ENCODE measurements at places on chromosomes 6 and 20. TPM values are rescaled to one million over a fixed set of nuclear protein-coding genes. Genes with fewer than 3 reads are reported as not detected.
A peak's percentile ranks its signal among the peaks of the same experiment; 100 is the strongest.

DNA sequence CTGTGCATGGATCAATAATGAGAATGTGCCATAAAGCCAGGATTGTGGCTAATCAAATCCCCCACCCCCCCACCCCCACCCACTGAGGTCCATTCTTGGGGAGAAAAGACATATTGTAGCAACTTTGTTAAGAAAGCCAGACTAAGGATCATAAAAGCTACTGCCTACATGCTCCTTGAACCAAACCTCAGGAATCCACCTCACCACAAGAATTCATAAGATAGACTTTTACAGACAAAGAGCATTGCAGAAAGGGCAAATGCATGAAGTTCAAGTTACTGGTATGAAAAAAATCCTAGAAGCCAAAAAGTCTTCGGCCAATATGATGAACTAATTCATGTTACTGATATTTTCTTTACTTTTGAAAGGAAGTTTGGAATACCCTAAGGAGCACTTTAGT, 187.9 kb upstream of the ARID1B start:
- no peak for DNase-seq

The CCDC167 gene
- 60.3 TPM for total RNA-seq

The RAET1L gene
- not detected for total RNA-seq

GRCh38 chr6:146876271-146877151, 277.7 kb downstream of the ADGB start:
- DNase-seq, result no peak

DNA sequence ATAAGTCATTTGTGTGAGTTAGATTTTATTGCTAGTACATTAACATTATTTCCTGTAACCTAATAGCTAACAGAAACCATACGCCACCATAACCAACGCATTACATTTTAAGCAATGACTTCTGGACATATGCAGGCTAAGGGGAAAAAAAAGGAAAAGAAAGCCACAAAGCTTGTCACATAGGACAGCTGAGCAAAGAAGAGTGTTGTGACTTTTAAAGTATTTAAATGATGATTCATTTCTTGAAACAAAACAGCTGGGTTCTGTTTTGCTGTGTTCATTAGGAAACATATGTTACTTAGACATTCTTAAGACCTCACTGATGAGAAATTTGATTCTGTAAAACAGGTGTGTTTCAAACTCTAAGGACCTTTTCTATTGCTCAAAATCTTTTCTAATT, 171.4 kb downstream of the COL9A1 start:
- DNase-seq, result no peak

The ATP6V1G2 gene
- 2.1 TPM for total RNA-seq

The GLP1R gene
- 0.94 TPM for total RNA-seq

The TMC2 gene
- not detected for total RNA-seq

- no peak for DNase-seq
Observed at GRCh38 chr6:133857696-133858095, 31.2 kb upstream of the TCF21 start.

- no peak for DNase-seq
Observed at GRCh38 chr20:21812379-21812778, 106.9 kb downstream of the PAX1 start.

DNA sequence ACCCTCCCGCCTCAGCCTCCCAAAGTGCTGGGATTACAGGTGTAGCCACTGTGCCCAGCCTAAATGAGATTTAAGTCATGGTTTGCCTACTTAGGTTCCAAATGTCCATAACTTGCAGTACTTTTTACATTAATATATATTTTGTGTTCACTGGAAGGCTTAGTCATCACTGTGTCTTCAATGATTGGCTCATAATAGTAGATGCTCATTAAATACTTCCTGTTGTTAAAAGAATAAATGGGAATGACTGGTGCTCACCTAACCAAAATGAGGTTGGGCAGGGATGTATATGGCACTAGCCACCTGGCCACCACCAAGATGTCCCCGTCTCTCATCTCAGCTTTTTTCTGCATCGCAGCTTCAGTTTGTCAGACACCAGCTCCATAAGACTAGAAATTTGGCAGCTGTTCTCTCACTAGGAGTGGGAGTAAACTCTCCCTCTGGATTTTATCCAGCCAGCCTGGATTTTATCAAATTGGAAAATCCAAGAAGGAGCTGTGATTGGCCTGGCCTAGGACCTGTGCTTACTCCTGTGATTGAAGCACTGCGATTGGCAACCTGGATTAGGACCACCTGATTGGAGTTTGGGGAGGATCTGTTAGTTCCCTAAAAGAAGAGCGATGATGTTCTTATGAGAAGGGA, 1.1 kb upstream of the GLO1 start:
- DNase-seq, result no peak

- no peak for DNase-seq
Observed at GRCh38 chr6:124676033-124676432, 286.2 kb upstream of the RNF217 start.

The IYD gene
- total RNA-seq, result not detected

- DNase-seq, result no peak
Observed at GRCh38 chr6:159525445-159526025, 167.5 kb downstream of the SOD2 start.

The KIFC1 gene
- 86.0 TPM for total RNA-seq

GRCh38 chr20:59933296-59933848, at the start of gene SYCP2:
TSS of gene SYCP2 (minus strand) at chr20:59933637. CDS start at chr20:59922413, 11,224 bp downstream.
- peak; percentile 76 for DNase-seq

The OTOR gene
- not detected for total RNA-seq

DNA sequence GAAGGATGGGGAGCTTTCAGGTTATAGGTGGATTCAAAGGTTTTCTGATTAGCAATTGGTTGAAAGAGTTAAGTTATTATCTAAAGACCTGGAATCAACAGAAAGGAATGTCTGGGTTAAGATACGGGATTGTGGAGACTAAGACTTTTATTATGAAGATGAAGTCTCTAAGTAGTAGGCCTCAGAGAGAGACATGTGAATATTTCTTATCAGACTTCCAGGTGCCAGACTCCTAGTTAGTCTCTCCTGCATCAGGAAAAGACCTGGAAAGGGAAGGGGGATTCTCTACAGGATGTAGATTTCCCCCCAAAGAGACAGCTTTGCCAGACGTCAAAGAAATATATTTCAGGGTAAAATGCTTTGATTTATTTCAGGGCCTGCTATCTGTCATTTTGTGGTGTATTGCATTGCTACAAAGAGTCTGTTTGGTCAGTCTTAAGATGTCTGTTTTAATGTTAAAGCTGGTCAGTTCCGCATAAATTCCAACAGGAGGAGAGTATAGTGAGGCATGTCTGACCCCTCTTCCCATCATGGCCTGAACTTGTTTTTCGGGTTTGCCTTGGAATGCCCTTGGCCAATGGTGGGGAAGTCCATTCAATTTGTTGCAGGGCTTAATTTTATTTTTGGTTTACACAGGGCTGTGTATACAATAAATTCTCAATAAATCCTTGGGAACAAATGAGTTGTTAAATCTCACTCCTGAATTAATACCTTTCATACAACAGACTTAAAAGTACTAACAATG, 103.4 kb upstream of the RALGAPA2 start:
- no peak for DNase-seq

The TGM3 gene
- not detected for total RNA-seq

The GHRH gene
- not detected for total RNA-seq

DNA sequence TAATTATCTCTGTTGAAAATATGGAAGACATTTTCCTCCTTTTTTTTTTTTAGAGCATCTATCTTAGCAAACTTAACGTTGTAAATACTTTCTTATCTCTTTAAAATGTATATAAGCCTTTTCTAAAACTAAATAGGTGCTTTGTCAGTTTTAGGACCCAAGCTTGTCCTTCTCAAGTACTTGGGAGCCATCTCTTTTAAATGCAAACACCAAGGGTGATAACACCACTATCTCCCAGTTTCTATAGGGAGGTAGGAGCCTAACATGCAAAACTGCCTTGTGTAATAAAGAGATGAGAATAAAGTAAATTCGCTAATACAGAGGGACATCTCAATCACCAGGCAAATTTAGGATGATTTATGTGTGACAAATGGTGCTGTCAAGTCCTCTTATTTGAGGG, 157.0 kb upstream of the FAM83B start:
- no peak for DNase-seq

The MEA1 gene
- total RNA-seq, result 129 TPM

The GINS1 gene
- 32.7 TPM for total RNA-seq
